ENCODE measurements at places on chromosomes 16 and 17.

- no peak for DNase-seq
These were observed 26.1 kb upstream of the JPT2 start for GRCh38 chr16:1651974-1652312.

DNA sequence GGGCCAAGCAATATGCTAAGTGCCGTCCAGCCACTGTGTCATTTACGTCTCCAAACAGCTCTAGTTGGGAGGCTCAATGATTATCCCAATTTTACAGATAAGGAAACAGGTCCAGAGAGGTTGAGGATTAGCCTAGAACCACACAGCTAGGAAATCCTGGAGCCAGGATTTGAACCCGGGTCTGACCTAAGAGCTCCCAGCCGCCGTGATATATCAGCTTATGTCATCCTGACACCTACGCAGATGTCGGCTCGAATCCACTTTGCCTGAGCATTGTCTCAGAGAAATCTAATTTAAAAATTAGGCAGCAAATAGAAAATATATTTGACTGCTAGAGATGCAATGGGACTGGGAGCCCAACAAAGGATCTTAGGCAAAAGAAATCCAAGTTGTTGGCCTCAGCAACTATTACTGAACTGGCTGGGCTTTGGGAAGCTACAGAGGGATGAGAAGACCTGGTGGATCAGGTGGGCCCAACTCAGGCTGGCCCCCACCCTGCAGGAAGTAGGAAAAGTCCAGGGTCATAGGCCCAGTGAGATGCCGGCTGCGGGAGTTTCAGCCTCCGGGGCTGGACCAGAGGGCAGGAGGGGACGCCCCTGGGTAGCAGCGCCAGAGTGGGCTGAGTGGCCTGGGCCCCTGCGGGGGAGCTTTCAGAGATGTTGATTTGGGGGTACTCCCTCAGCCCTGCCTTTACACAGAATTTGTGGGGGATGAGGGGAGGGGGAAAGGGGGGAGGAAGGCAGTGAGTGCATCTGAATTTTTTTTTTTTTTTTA, 35.1 kb upstream of the IL21R start:
- no peak for DNase-seq

DNA sequence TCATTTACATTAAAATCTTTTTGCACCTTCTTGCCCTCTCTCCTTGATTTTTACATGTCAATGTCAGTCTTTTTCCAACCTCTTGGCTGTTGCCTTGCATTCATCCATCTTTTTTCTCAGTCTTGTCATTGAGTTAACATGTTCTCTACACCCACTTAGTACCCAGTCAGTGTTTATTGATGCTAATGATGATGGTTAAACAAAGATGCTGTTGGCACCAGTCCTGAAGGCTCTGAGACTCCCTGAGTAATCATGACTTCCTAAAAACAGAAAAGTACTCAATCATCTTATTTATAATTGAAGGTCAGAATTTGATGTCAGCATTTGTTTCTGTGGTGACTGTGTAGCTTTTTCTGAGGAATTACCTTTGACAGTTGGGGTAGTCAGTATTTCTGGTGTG, 104.5 kb downstream of the NLK start:
- DNase-seq = no peak

GRCh38 chr17:1645207-1646171, at the start of gene SCARF1:
Gene SCARF1 (minus strand): TSS chr17:1645732. CDS start chr17:1645697, 35 bp downstream.
- no peak for DNase-seq

DNA sequence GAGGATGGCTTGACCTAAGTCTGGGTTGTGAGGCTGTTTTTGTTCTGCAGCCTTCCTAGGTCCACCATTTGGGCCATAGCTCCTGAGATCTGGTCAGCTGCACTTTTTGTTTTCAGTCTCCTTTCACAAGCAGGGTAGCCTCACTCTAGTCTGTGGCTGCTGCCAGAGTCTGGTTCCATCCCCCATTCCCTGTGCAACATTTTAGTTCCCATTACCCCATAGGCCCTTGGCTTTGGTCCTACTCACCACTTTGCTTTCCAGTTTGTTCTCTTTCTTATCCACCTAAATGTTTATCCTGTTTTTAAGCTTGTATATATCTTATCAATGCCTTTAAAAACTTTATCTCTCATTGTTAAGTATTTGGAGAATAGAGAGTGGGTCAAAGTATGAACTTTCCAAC, 6.5 kb upstream of the XYLT2 start:
- no peak for DNase-seq

DNA sequence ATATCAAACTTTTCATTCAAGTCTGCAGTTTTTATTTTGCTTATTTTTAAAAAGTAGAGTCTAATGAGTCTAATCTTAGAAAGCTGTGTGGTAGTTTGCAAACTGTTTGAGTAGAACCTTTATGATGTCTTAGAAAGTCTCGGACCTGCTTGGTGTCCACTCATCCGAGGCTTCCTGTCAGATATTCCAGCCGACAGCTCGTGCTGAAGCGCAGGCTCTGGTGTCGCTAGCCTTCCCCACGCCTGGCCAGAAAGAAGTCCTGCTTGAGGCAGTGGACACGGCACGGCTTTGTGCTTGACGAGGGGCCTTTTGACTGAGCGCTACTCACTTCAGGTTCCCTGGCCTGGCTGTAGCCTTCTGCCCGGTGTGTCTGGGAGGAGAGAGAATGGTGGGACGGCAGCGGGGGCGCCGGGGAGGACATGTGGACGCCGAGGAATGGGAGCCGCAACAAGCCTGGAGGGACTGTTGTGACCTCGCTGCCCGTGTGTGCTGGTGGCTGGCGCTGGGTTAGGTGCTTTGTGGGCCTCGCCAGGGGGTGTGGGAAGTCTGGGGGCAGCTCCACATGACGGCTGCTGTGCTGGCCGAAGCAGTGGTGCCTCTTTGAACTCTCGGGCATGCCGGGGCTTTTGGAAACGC, 33.5 kb downstream of the BANP start:
- DNase-seq = no peak

DNA sequence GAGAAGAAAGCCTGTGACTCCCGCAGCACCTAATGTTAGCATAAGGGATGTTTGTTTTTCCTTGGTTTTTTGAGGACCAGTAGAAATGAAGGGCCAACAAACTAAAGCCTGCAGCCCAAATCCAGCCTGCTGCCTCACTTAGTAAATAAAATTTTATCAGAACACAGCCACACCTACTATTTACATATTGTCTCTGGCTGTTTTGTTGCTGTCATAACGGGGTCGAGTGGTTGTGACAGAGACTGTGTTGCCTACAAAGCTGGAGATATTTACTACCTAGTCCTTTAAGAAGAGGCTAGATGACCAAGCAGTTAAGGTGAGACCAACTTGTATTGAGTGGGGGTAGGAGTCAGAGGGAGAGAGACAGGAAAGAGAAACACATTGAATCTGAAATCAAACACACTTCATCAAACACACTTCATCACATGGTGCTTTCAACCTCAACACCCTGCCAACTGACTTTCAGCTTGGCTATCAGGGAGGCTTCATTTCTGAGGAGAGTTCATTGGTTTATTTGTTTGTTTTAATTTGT, 546.3 kb upstream of the CDH11 start:
- no peak for DNase-seq

GRCh38 chr17:62965174-62965685, 805 bp upstream of the TANC2 start:
- DNase-seq = peak; percentile 8

- DNase-seq = no peak
These were observed 17.8 kb downstream of the ZZEF1 start for GRCh38 chr17:4124999-4125398.

- DNase-seq = no peak
These were observed 79.9 kb downstream of the HS3ST3A1 start for GRCh38 chr17:13521784-13522183.

GRCh38 chr16:51166541-51166940, 15.5 kb upstream of the SALL1 start:
- no peak for DNase-seq

DNA sequence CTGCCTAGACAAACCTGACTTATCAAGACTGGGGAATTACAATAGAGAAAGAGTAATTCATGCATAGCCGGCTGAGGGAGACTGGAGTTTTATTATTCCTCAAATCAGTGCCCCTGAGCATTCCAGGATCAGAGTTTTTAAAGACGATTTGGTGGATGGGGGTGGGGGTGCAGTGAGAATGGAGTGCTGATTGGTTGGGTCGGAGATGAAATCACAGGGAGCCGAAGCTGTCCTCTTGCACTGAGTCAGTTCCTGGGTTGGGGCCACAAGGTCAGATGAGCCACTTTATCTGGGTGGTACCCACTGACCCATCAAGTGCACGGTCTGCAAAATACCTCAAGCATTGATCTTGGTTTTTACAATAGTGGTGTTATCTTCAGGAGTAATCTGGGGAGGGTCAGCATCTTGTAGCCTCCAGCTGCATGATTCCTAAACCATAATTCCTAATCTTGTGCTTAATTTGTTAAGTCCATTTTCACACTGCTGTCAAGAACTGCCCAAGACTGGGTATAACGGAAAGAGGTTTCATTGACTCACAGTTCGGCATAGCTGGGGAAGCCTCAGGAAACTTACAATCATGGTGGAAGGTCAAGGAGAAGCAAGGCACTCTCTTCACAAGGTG, 69.6 kb downstream of the MARF1 start:
- DNase-seq = no peak

- no peak for DNase-seq
These were observed 545.3 kb upstream of the SALL1 start for GRCh38 chr16:51696376-51696775.

DNA sequence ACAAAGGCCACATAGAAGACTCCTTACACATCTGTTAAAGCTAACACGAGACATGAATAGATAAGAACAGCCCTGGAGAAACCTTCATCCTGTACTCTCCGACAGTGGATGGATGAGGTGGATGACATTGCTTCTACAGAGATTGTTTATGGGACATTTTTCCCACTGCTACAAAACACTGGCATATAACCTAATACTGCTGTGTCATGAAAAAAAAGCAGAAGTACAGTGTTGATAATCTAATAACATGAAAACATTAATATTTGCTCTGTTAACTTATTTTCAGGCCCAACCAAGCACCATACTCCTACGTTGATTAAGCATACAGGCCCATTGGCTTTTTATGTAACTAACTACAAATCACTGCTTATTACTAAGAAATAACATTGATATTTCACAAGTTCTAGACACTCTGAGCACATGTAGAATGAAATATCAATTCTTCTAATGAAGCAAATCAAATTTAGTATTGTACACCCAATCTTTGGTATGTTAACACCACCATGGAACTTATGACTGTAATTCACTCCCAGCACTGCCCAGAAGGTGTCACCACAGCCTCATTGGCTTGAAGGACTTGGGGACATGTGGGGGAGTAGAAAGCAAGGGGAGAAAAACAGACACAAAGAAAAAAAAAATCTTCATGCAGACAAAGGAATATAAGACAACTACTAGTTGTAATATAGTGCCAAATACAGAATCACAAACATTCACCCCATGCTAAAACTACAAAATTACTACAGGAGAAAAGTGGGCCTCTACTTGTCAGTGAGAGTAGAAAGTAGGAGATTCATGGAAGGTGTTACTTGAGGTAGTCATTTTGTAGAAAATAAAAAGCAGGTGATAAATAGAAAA, 330.0 kb upstream of the PMFBP1 start:
- DNase-seq = peak; percentile 1

DNA sequence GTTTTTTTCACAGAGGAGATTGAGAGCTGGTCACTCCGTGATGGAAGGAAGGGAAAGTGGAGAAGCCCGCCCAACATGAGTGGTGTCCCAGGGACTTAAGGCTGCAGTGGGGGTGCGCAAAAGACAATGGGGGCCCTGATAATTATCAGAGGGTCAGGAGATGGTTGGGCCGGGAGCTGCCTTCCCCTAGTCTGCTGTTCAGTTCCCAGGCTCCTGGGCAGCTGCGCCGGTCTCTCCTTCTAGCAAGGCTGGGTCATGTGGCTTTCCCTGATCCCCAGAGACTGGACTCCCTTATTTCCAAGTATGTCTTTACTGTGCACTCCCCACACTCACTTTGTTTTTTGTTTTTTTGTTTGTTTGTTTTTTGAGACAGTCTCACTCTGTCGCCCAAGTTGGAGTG, 16.2 kb downstream of the CYGB start:
- DNase-seq = no peak

DNA sequence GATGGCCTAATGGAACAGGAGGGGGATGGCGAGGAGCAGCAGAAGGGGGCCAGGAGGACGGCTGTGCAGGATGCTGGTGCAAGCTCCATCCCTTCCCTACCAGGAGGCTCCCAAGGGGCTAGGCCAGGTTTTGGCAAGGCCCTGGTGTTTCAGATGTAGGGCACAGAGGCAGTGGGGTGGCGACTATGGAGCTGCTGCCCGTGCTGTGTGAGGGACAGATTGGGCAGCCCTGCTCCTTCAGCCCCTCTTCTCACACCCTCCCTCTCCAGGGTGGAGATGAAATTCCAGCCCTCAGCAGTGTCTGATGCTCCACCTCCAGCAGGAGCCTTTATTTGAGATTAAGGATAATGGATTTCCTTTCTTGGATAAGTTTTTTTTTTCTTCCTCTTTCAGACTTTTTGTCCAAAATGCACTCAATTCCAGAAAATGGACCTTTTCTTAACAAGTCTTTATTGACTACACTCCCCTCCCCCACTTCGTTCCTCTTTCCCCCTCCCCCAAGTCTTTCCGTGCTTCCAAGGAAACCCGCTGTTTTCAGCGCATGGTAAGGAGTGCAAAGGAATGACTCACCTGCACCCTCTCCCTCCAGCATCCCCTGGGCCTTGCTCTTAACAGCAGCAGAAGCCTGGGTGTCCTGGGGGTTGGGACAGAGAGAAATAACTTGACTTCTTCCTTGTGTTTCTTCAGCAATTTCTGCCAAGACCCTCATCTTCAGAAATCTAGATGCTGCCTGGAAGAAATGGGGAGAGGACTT, 95.2 kb downstream of the CCDC182 start:
- DNase-seq = no peak

- DNase-seq = no peak
These were observed 53.1 kb upstream of the MARCHF10 start for GRCh38 chr17:62860962-62861873.

DNA sequence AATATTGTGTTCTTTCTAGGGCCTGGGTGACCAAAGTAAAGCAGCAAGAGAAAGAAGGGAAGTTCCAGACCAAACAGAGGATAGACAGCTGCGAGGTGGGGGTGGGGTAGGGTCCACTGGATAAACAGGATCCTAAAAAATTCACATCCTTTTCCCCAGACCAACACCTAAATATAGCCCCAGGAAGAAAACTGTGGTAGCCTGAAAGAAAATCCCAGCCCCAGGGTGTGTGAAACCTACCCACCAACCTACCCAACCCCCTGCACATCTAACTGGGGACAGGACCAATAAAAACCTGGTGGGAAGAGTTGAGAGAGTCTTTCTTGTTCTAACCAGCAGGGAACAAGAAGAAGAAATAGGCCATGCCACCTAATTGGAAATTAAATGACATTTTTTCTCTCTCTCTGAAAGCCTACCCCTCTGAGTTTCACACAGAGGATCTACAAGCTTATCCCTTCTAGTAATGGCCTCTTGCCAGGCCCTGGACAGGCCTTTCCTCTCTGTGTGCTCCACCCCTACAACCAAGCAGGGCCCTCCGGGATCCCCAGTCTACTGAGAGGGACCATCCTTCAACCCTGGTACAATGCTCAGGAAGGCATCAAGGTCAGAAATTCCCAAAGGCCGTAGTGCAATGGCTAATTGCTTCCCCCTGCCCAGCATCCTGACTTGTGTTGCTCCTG, 12.0 kb downstream of the MYO18A start:
- DNase-seq = no peak

GRCh38 chr17:1882836-1883235, 53.0 kb downstream of the RPA1 start:
- peak; percentile 23 for DNase-seq

- DNase-seq = peak; percentile 31
These were observed 737 bp downstream of the DHRS13 start for GRCh38 chr17:28901866-28902818.

- no peak for DNase-seq
These were observed 61.5 kb downstream of the DHRS7C start for GRCh38 chr17:9729735-9730420.

GRCh38 chr16:28040039-28040438, 23.5 kb downstream of the GSG1L start:
- no peak for DNase-seq

Measured in activated T-cell treated with anti-CD3 and anti-CD28 coated beads for 4 hours (primary cell).